Kidney glomerular epithelial cell (primary cell): ENCODE measurements at places on chromosomes 7 and 10.

- no peak for DNase-seq
Measured at GRCh38 chr10:61792921-61793320, 108.6 kb upstream of the ARID5B start.

DNA sequence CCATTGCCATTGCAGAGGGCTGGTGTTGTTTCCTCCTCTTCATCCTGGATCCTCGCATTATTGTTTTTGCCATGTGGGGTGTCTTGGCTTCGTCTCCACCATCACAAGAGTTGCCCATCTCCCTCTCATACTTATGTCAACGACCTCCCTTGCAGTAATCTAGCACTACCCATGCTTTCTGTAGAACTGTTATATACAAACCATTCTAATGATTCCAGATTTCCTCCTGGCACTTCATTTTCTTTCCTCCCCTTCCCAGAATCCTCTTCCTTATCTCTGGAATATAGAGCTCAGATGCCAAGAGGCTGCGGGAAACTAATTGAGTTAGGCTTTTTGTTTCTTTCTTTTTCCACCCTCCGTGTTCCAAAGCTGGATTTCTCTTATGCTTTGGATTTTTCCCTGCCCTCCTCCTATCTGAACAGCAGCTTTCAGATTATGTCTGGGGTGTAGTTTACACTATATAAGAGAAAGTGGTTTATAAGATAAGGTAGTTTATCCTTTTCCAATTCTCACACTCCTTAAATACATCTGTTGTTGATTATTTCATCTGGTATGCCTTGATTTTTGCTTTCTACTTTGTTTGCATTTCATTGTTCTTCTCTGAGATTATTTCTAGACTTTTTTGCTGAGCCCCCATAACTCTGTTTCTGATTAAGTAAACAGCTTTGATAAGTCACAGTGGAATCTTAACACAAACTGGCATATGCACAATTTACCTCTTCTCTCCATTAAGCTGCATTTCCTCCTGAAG, 264.1 kb downstream of the BICC1 start:
- DNase-seq = no peak

DNA sequence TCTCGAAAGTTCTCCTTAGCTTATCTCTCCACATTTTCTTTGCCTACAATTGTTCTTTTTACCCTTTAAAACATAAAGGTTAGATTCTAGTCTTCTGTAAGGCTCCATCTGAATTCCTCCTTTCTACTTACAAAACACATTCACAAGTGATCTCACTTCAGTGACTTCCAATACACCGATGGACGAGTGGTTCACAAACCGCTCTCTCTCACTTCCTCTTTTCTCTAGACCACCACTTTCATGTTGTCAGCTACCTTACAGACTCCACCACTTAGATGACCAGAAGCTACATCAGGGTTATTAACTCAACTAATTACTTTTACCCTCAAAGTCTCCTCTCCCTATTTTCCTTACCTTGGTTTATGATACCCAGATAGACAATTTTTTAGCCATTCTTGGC, 11.8 kb downstream of the MET start:
- DNase-seq = no peak

DNA sequence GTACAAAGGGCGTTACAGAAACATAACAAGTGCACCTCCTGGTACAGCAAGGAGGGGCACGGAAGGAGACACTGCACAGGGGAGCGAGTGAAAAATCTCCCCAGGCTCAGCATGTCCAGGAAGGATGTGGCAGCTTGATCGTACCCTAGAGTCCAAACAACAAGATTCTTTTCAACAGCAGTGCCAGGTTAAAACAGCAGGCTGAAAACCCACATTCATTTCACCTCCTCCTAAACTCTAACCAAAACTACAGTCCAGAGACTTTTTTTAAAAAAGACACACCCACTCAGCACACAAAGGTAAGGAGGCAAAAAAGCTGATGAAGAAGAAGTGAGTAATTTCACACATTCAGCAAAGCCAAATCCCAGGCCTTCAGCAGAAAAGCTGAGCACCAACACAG, 138.8 kb downstream of the SFMBT2 start:
- no peak for DNase-seq

- DNase-seq = no peak
Measured at GRCh38 chr7:56026538-56026937, 24.7 kb downstream of the PSPH start.

- no peak for DNase-seq
Measured at GRCh38 chr7:95694334-95694733, 78.0 kb upstream of the DYNC1I1 start.

DNA sequence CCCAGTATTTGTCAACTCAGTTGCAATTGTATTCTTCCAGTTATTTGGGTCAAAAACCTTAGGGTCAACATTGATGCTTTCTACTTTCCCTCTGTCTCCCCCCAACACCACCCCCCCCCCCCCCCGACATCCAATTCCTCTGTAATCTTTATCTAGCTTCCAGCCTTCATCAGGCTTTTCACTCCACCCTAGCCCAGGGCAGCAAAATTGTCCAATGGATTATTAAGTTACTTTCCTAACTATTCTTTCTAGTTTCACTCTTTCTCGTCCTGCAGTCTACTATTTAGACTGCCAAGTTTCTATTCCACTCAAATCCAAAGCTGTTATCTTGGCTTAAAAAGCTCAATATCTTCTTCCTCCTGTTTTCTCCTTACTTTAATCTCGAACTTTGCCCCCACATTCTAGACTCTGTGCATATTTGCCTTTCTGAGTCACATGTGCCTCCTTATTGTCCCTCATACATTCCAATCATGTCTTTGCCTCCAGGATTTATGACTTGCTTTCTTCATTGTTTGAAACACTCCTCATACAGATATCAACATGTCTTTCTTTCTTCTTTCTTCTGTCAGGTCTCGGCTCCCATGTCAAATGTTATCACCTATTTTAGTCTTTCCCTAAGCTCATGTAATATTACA, 196.6 kb upstream of the TMEM196 start:
- DNase-seq = peak; percentile 84

DNA sequence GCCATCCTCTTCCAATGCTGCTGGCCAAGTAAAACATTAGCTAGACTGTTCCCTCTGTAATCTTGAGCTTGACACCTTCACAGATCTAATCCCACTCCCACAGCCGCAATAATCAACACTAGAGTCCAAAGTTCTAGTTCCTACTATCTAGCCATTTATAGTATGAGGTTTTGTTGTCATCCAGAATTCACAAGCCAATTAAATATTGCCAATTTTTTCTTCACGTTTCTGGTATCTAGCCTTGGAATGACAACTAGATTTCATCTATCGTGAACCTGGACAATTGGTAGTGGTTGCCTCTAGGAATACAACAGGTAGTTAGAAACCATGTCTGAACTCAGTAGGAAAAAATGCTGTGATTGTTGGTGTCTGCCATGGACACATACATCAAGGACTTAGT, 10.4 kb downstream of the WASL start:
- DNase-seq = no peak

DNA sequence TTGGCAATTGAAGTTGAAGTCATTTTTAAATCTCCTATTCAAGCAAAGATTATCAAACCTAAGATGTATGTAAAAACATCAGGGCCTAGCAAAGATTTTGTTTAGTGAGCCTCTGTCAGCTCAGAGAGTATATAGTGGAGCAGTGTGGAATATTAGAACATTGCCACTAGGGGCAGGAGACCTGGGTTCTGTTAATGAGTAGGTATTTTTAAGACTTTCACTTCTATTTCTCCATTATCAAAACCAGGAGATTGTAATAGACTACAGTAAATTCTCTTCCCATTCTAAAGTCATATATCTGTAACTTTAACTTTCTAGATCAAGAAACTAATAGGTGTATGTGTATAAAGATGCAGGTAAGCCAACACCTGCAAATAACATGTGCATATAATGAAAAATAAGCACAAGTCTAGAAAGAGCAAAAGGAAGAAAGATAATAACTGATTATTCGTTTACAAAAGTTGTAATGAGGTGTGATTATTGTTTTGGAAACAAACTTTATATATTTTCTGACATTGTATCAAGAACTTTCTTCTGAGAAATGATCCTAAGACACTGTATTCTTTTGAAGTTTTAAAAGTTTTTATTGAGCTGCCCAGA, 64.4 kb downstream of the KCND2 start:
- DNase-seq = peak; percentile 45

- DNase-seq = no peak
Measured at GRCh38 chr10:75487755-75488125, 56.3 kb downstream of the LRMDA start.

DNA sequence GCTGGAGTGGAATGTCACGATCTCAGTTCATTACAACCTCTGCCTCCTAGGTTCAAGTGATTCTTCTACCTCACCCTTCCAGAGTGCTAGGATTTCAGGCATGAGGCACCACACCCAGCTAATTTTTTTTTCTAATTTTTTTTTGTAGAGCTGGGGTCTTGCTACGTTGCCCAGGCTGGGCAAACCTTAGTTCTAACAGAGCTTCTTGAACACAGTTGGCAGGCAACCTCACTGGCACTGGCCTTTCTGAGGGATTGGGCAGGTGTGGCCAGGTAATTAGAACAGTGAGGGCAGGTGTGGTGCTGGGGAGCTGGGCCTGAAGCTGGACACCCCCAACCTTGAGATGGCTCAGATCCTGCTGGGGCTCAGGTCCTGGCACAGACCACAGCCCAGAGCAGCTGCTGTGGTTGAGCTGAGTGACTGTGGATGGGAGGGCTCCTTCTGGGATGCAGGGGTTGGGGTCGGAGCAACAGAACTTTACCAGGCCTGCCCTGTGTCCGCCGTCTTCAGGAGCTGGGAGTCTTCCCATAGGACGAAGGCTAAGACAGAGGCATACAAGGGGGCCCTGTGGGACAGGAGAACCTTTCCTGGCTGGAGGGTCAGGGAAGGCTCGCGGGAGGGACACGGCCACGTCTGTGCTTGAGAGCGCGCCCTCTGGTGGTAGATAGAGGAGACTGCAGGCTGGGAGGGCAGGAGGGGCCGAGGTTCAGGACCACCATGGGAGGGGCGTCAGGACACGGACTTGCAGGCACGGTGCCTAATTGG, 48.2 kb downstream of the COL26A1 start:
- no peak for DNase-seq

GRCh38 chr7:47471358-47471703, 110.6 kb downstream of the TNS3 start:
- DNase-seq = no peak

DNA sequence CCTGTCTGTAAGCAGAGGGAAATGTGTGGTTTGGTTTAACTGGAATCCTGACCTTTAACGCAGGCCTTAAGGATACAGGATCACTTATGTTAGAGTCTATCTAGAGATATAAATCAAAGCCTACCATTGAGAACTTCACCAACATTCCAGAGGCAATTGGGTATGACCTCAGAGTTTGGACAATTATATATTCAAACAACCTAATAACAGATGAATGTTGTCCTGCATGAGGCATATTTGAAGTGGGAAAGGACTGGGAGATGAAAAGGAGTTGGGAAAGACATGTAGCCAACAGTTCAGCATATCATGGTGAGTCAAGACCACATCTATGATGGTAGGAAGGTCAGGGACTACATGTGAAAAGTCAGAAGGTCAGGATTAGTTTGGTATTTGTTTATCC, 274.2 kb downstream of the DOCK4 start:
- DNase-seq = no peak

GRCh38 chr10:69241575-69241974, 21.4 kb downstream of the HKDC1 start:
- DNase-seq = no peak

- DNase-seq = peak; percentile 27
Measured at GRCh38 chr7:39605087-39605486, 18.3 kb upstream of the RALA start.

DNA sequence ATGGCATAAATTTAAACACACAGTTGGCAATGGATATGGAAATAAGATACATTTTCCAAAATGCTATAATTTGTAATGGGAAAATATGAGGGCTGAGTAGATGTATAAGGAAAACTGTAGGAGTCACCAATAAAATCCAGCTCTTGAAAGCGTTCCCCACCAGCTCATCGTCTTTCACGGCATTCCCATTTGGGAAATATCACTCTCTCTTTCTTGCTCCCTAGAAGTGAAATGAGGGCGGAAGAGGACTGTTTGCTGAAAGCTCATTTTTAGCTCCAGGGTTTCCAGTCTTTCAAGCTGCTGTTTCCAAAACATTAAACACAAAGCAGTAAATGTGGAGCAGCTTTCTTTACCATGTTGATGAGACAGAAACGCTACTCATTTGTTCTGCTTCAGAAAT, 104.6 kb upstream of the SFMBT2 start:
- DNase-seq = no peak

DNA sequence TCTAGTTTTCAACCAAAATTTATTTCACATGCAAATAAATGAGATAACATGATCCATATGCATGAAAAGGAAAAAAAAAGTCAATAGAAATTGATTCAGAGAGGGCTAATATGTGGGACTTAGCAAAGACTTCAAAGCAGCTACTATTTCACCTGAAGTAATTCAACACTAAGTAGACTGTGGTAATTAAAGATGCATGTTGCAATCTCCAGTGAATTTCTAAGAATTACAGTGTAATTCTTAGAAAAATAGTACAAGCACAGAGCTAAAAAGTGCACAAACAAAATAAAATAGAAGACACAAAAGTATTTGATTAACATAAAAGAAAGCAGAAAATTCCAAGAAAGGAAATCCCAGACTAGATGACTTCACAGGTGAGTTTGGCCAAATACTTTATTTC, 25.7 kb downstream of the GPR22 start:
- DNase-seq = no peak

GRCh38 chr10:14302035-14302434, 28.7 kb downstream of the FRMD4A start:
- DNase-seq = no peak

GRCh38 chr7:150983893-150984368, 5.8 kb upstream of the KCNH2 start:
- DNase-seq = peak; percentile 47

DNA sequence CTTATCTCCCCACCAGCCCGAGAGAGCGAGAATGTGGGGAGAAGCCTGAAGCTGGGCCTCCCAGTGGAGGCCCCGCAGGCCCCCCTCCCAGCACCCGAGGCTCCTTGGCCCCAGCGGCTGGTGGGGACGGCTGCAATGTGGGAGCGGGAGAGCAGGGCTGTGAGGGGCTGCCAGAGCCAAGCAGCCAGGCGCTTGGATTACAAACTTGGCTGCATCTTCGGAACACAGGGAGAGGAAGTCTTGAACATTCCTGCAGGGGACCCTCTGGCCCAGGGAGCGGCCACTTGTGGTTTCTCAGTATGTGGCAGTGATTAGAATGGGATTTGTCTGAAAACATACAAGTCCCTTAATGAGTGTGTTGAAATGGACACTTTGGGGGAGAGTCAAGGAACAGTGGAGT, 23.2 kb downstream of the ELN start:
- no peak for DNase-seq

GRCh38 chr7:94393246-94394108, 1.2 kb upstream of the COL1A2 start:
- DNase-seq = no peak

- no peak for DNase-seq
Measured at GRCh38 chr10:24177636-24178035, 31.3 kb upstream of the KIAA1217 start.

DNA sequence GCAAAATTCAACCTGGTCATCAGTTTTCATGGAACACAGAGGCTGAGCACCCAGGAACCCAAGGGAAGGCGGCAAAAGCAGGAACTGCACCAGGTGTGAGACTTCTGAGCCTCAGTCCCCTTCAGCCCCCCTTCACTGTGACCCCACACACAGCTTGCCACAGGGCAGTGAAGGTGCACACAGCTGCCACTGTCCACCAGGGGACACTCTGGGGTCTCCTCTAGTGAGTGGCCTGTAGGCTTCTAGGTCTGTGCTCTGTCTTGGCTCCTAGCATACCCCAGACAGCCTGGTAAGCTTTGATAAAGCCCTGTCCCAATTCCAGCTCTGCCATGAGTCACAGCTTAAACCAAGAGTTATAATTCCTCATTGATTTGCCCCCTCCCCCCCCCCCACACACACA, 12.1 kb downstream of the KCNH2 start:
- DNase-seq = no peak
